ENCODE measurements at places on chromosomes 12 and 14.

DNA sequence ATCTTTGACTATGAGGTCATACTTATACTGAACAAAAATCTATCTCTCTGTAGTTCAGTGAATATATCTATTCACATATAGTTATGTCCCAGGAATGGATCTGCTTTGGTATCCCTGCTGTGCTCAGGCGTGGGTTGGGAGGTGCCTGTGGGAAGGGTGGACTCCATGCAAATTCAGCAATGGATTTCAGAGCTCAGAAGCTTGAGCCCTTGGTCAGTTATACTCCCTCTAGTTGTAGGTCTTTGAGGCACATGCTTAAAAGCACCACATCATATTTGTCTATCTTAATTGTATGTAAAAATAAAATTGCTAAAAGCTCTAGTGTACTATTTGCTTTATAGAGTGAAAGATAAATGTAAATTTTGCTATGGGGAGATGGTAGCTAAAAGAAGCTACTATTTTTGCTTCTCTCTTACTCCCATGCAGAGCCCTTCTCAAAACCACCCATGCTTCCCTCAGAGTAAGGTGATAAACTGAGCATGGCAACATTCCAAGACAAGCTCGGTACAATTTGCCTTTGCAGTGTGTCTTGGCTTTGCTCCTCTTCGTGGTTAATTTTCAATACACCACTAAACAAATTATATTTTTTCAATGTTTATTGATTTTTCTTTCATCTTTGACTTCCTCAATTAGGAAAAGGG lies 54.9 kb downstream of the SLC16A7 start:
- DNase-seq: no peak

- no peak for DNase-seq
These were observed 83.7 kb downstream of the SSPN start for GRCh38 chr12:26279091-26279490.

GRCh38 chr12:66548338-66549049 lies 130.4 kb downstream of the GRIP1 start:
- DNase-seq: no peak

DNA sequence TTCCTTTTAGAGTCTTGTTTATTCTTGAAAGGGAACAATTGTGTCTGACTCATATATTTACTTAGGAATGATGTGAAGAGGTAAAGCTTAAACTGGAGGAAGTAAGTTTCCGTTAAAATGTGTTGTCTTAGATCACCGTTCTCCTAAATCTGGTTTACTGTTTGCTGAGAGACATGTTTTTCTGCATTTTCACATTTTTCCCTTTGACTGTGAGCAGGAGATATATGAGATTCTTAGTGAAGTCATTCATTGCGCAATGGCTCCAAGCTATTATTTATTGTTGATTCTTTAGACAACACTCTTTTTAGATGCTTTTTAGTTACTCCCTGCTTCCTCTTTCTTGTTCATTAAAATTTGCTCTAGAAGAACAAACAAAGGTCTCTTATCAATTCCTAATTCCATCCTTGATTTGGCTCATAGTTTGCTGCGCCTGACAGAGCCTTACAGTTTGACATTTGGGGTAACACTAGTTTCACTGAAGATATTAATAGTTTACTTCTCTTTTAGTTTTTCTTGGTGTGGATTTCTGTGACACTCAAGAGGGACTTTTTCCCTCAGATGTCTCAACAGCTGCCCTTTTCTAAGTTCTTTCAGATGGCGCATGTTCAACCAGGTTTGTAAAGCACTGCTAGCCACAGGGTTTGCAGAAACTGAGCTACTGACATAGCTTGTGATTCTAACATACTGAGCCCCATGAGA lies 11.4 kb downstream of the CLECL1 start:
- no peak for DNase-seq

- no peak for DNase-seq
These were observed 1212.4 kb upstream of the TMEM132C start for GRCh38 chr12:127054531-127054930.

- DNase-seq: no peak
These were observed 213.5 kb upstream of the SLC38A2 start for GRCh38 chr12:46585854-46586621.

GRCh38 chr12:99960311-99960710 lies 24.4 kb downstream of the ANKS1B start:
- DNase-seq: no peak

- peak; percentile 93 for DNase-seq
These were observed 62.2 kb downstream of the RFX4 start for GRCh38 chr12:106645074-106645421.

DNA sequence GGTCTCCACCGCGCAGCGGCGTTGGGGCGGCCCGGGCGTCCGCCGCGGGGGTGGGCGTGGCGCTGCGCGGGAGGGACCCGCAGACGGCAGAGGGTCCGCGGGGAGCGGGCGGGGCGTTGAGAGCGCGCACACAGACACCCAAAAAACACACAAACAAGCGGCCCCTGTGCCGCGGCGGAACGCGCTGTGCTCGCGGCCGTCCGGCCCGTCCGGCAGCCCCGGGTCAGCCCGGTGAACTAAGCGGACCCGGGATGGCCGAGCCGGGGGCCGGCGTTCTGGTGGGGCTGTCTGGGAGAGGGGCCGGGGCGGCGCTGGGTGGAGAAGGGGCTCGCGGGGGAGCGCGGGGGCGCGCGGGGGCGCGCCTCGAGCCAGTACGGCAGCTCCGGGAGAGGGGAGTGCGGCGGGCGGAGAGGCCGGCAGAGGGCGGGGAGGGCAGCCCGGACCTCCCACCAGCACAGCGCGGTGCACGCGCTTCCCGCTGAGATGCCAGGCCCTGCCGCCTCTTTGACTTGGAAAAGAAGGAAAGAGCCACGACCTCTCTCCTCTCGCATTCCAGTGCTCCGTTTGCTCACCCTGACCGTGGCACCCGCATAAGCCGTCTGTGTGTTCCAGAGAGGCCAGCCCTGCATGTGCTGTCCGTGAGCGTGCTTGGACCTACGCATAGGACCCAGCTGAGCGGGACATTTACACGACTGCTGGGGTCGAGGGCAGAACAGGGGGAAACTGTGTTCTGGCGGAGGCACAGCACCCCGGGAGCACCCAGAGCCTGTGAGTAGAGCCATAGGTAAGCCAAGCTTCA lies 10.3 kb downstream of the SLC6A12 start:
- peak; percentile 29 for DNase-seq

DNA sequence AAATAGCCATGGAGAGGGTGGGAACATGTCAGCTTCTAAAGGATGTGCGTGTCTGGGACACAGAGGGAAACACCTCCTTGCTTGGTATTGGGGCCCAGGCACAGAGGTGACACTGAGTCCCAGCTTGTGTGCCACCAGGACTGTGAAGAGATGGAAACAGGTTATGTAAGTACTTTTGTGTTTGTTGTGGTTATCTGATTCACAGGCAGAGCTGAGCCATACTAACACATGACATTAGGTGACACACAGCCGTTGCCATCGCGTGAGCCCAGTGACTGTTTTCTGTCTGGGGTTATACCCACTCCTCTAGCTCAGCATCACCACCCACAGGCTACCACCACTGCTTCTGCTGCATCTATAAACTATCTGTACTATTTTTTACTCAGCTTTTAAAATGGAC lies 12.1 kb upstream of the FLVCR2 start:
- no peak for DNase-seq

DNA sequence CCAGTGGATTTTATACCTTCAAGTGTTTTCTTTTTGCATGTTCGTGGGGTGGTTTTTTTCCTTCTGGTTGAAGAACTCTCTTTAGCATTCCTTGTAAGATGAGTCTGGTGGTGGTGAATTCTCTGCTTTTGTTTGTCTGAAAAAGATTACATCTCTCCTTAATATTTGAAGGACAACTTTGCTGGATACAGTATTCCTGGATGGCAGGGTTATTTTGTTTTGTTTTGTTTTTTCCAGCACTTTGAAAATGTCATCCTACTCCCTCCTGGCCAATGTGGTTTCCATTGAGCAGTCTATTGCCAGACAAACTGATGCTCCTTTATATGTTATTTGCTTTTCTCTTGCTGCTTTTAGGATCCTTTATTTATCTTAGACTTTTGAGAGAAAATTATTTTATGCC lies 43.2 kb upstream of the ZFP36L1 start:
- DNase-seq: no peak

GRCh38 chr12:54352891-54353874 lies 11.1 kb downstream of the GPR84 start:
- peak; percentile 58 for DNase-seq

DNA sequence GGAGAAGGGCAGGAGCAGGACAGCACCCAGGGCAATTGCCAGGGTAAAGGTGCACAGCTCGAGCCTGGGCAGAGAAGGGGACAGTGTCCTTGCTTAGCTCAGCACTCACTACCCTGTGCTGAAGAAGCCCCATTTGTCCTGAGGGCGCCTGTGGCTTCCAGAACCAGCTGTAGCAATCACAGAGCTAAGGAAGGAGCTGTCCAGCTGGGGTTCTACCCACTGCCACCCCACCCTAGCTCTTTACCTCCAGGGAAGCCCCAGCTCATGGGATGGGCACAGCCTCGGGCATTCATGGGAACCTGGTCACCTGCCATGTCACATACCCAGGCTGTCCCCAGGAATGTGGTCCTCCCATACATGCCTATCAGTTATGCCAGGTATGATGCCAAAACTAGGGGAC lies 5.8 kb downstream of the LMBR1L start:
- DNase-seq: no peak

DNA sequence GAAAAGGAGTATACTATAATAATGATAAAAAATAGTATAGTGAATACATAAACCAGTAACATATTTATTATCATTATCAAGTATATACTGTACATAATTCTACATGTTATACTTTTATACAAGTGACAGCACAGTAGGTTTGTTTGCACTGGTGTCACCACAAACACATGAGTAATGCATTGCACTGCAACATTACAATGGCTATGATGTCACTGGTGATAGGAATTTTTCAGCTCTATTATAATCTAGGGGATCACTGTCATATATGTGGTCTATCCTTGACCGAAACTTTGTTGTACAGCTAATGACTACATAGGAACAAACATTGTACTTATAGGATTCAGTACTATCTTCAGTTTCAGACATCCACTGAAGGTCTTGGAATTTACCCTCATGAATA lies 165.8 kb upstream of the SYT1 start:
- no peak for DNase-seq

- DNase-seq: no peak
These were observed 14.4 kb downstream of the NIN start for GRCh38 chr14:50816395-50817047.

- no peak for DNase-seq
These were observed 21.5 kb downstream of the RIN3 start for GRCh38 chr14:92534932-92535643.

DNA sequence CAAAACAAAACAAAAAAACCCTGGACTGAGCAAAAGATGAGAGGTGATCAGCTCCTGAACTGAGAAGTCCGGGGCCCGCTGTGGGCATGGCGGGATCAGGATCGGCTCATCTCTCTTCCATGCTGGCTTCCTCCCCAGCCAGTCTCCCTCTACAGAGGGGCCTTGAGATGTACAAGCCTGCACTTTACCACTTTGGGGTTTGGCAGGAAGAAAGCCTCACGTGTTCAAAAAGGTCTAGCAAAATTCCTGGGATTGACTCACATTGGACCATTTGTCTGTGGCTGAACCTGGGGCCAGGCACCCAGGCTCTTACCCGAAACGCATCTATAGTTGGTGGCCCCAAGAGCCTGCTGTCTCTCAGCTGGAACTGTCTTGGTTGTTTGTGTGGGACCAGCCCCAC lies 89.0 kb downstream of the SLC24A4 start:
- DNase-seq: no peak

DNA sequence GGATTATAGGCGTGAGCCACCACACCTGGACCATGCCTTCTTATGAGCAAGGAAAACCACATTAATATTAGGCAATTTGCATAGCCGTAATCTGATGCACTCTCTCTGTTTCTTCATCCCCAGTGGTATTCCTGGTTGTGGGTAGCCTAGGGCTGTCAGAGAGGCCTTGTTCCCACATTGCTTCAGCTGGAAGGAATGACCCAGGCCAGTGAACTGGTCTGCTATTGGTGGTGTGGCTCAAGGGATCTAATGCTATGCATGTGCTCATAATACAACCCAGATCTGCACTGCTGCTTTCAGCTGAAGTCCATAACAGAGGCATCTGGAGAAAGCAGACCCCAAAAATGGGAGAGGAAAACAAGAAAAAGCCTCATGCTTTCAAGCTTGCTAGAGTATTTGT lies 33.1 kb upstream of the G2E3 start:
- no peak for DNase-seq

DNA sequence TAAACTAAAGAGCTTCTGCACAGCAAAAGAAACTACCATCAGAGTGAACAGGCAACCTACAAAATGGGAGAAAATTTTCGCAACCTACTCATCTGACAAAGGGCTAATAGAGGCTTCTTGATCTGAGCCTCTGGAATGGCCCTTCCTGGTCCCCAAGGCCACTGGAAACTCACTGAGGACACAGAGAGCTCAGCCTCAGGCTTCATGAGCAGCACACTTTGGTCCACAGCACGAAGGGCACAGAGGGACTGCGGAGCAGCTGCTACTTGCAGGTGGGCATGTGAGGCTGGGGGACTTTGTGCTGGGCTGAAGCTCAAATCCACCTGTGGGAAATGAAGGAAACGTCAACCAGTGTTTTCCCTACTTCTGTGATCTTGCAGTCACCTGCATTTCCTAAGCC lies 27.4 kb downstream of the PZP start:
- no peak for DNase-seq

DNA sequence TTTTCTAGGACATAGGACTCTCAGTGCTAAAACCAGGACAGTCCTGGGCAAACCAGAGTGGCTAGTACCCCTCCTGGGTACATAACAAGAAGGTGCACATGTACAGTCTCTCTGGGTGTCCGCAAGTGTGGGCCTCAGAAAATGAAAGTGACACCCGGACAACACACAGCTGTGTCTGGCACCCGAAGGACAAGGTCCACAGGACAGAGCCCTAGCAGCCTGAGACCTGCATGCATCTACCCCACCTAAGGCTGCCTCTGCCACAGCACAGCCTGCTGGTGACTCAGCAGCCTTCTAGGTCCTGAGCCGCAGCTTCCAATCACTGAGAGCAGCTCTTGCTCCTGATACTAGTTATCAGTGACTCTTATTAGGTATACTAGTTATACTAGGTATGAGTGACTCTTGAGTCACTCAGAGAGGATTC lies 784.1 kb upstream of the TBX3 start:
- DNase-seq: no peak

DNA sequence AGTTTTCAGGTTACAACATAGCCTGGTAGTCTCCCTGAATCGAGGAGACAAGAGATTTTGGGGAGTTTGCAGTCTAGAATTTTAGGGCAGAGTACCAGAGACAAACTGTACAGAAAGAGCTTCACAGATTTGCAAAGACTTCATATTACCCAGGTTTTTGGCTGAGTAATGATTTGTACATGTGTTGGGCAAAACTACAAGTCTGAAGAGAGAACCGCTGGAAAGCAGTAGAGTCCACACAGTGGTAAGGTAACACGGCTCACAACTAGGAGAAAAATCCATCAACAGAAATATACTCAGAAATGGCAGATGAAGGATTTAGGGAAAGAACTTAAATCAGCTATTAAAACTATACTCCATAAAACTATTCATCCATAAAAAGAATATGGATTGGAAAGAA lies 25.7 kb downstream of the FBXO33 start:
- no peak for DNase-seq

GRCh38 chr12:122081697-122082221 lies 3.2 kb downstream of the MLXIP start:
- DNase-seq: peak; percentile 18

Measured in hippocampal formation (tissue), 2 donors.